ENCODE measurements at places on chromosomes 2 and 18. TPM values are rescaled to one million over a fixed set of nuclear protein-coding genes. Genes with fewer than 3 reads are reported as not detected.

The ERBB4 gene
- not detected for total RNA-seq

The CFAP53 gene
- 0.25 TPM for total RNA-seq

The FOXI3 gene
- total RNA-seq: not detected

The GYPC gene
- total RNA-seq: 143 TPM

The KLHL29 gene
- total RNA-seq: 0.15 TPM

The LYG2 gene
- total RNA-seq: not detected

The SNX17 gene
- 111 TPM for total RNA-seq
